ENCODE measurements at places on chromosomes 7 and 10.

DNA sequence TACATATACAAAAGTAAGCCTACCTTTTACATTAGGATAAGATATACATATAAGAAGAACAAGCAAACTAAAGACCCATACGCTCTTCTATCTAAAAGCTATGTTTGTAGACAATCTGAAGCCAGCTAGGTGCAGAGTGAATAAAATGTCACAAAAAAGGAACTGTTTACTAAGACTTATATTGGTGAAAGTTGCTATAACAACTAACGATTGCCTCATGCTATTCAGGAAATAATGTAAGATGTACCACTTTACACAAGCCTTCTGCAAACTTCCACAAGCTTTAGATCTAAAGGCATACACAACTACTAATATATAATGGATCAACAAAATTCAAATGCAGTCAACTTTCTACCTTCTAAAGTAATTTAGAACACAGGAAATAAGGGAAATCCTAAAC lies 175.1 kb downstream of the SRPK2 start:
- DNase-seq = peak; percentile 20

GRCh38 chr7:133948588-133948987 lies 178.6 kb upstream of the LRGUK start:
- no peak for DNase-seq

- no peak for DNase-seq
These were observed 4.1 kb upstream of the OIT3 start for GRCh38 chr10:72889391-72889831.

- no peak for DNase-seq
These were observed 410.8 kb upstream of the PODXL start for GRCh38 chr7:131967216-131967730.

GRCh38 chr10:15817409-15818046 lies 42.8 kb downstream of the MINDY3 start:
- no peak for DNase-seq

DNA sequence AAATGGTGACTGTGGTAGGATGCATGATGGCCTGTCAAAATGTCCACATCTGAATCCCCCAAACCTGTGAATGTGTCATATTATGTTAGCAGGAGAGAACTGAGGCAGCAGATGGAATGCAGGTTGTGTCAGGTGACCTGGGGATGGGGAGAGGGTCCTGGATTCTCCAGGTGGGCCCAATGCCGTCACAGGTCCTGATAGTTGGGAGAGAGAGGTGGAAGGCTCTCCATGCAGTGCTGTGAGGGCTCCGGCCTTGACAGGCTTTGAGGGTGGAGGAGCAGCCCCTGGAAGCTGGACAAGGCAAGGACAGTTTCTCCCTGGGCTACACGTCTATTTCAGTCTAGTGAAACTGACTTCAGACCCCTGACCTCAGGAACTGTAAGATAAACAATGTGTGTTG lies 330.9 kb upstream of the ZNF32 start:
- DNase-seq = no peak

DNA sequence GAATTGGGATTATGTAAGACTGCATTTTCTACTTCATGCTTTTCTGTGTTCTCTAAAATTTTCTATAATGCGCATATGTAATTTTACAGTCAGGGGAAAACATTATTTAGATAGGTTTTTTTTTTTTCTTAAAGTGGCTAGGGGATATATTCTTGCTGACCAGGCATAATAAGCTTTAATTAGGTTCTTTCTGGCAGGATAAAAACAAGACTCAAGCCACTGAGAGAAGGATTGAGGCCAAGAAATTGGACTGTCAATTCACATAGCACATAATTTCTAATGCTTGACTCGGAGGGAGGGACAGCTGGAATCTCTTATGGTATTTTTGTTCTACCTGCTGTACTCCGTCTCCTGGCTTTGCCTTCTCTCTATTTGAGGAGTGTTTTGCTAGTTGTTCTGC lies 119.8 kb upstream of the NPVF start:
- DNase-seq = no peak

DNA sequence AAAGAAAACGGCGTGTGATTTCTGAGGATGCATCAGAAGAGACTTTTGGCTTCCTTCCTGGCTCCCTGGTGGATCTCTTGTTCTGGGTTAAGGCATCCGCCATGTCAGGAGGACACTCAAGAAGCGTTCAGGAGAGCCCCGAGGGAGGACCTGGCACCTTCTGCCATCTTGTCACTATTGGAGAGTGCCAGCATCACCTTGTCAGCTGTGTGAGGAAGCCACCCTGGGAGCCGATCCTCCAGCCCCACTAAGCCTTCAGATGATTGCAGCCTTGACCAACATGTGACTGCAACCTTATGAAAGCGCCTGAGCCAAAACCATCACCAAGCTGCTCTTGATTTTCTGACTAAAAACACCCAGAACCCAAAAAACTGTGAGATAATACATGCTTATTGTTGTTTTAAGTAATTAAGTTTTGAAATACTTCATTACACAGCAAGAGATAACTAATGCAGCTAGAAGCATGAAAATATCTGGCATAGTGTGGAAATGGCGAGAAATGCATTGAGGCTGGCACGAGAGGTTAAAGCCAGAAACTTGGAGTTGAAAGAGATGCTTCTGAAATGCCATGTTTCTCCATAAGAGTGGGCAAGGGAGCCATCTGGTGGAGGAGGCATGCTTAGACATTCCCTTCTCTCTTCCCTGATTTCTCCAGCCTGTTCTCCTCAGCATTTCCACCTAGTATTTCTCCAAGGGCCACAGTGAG lies 5.4 kb upstream of the ZFYVE27 start:
- DNase-seq = peak; percentile 62

GRCh38 chr7:15228831-15229230 lies 326.3 kb upstream of the DGKB start:
- no peak for DNase-seq

GRCh38 chr10:61299841-61300240 lies 153.3 kb downstream of the TMEM26 start:
- no peak for DNase-seq

- DNase-seq = peak; percentile 71
These were observed 27.1 kb upstream of the TNRC18 start for GRCh38 chr7:5450549-5451327.

- DNase-seq = no peak
These were observed 19.6 kb downstream of the EPC1 start for GRCh38 chr10:32327364-32327691.

DNA sequence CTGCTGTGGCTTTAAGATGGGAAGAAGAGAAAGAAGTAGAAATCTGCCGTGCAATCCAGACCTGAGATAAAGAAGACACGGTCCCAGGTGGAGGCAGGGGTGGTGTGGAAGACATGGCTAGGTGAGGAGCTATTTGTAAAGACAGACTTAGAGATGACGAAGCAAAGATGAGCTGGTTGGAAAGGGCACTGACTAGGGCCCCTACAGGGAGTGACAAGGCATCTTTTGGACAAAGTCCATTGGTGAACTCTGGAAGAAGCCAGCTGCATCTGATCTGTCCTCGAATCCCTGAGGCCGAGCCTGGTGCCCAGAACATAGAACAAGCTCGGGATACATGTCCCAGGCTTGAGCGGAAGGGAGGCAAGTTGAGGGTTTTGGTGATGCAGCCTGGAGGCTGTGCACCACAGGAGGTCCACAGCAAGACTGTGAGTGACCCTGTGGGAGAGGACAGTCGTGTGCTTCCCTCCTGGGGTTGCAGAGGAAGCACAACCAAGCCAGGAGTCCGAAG lies 191.2 kb downstream of the ADAM12 start:
- DNase-seq = no peak

DNA sequence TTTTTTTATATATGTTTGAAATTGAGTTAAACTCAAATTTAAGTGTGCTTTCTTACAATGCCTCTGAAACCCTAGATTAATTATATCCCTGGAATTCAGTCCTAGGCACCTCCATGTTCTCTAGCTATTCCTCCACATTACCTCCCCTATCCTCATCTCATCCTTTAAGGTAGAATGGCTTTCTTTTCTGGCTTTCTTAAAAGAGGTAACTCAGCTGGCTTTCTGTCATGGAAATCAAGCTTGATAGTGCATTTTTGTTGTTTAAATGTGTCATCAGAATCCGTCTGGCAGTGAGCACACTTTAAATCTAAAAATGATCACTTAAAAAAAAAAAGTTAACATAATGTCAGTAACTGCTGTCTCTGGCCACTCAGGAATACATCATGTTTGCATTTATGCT lies 42.2 kb downstream of the AHR start:
- DNase-seq = no peak

- DNase-seq = peak; percentile 13
These were observed 869 bp downstream of the PSAP start for GRCh38 chr10:71850021-71850742.

DNA sequence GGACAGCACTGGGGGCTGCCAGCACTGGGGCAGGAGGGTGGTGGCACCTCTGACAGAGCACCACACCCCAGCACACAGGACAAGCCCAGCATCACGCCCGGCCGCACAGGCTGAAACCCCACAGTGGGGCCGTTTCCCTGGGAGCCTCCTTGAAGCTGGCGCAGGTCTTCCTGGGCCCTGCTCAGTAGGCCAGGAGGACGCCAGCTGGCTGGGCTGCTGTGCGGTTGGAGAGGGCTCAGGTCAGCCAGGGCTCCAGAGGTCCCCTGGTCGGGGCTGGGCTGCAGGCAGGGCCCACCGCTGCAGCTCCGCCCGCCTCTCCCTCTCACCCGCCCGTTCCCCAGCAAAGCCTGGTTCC lies 137.3 kb downstream of the TCERG1L start:
- DNase-seq = no peak

- DNase-seq = no peak
These were observed 209.4 kb upstream of the PRSS1 start for GRCh38 chr7:142539901-142540300.

DNA sequence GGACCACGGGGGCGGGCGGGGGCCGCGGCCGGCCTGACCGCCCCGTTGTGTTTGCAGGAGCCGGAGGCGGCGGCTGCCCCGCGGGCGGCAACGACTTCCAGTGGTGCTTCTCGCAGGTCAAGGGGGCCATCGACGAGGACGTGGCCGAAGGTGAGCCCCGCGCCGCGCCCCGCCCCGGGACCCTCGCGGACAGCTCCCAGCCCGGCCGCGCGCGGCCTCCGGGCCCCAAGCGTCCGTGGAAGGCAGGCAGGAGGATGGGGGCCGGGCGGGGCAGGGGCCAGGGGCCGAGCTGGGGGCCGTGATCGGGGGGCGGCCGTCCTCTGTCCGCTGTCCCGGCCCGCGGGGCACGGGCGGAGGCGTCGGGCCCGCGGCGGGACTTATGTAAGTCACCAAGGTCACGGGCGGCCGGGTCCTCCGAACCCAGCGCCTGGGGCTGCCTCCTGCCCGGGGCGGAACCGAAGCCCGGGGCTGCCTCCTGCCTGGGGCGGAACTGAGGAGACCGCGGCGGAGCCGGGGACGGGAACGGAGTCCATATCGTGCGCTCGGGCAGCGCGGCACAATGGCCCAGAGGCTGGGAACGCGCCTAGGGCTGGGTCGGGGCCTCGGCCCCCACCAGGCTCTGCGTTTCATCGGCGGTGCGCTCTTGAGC lies 497 bp downstream of the PPP2R2D start:
- DNase-seq = peak; percentile 68

GRCh38 chr7:23968791-23969190 lies 258.8 kb downstream of the STK31 start:
- DNase-seq = no peak

GRCh38 chr7:107700570-107700969 lies 39.9 kb downstream of the SLC26A4 start:
- DNase-seq = no peak

- DNase-seq = no peak
These were observed 2.0 kb upstream of the TBXAS1 start for GRCh38 chr7:139827042-139827441.

- no peak for DNase-seq
These were observed 39.4 kb downstream of the MMRN2 start for GRCh38 chr10:86918022-86918471.
